ENCODE measurements at places on chromosomes 3 and 15. TPM values are rescaled to one million over a fixed set of nuclear protein-coding genes. Genes with fewer than 3 reads are reported as not detected.

- no peaks in the 10 kb centered on the region for H3K4me1 ChIP-seq
- DNase-seq = peak; percentile 79
- no peaks in the 10 kb centered on the region for H3K36me3 ChIP-seq
- H3K4me3 ChIP-seq = no peak overlapping the region
- H3K27ac ChIP-seq = no peak overlapping the region
- H3K27me3 ChIP-seq = no peaks in the 10 kb centered on the region
Measured at GRCh38 chr3:127970966-127971592, 56.0 kb downstream of the KBTBD12 start.

DNA sequence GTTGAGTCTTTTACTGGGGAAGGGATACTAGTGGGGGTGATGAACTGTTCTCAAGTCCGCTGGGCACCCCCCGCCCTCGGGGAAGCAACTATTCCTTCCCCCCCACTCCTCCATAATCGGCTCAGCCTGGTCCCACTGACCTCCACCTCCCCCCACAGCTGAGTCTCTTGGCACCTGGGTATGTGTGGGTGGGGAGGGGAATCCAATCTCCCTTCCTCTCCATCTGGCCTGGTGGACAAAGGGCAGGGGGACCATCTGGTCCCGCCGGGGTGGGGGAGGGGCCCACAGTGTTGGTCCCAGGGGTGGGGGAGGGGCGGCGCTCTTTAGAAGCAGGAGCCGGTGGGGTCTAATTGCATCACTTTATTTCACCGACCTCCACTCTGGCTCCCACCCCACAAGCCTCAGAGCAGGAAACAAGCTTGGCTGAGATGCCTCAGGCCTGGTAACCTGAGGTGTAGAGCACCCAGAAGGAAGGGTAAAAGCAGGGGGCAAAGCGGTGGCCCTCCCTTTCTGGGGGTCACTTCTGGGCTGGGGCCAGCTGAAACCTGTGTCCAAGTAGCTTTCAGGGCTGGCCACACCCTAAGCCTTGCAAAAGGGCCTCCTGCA is 1.0 kb upstream of the PCBP4 start:
- H3K36me3 ChIP-seq = no peaks in the 10 kb centered on the region
- H3K27me3 ChIP-seq = peaks cover 9% of the 10 kb centered on the region
- peaks cover 37% of the 10 kb centered on the region for H3K4me1 ChIP-seq
- peak overlapping the region; percentile 95 for H3K4me3 ChIP-seq
- peak; percentile 94 for DNase-seq

DNA sequence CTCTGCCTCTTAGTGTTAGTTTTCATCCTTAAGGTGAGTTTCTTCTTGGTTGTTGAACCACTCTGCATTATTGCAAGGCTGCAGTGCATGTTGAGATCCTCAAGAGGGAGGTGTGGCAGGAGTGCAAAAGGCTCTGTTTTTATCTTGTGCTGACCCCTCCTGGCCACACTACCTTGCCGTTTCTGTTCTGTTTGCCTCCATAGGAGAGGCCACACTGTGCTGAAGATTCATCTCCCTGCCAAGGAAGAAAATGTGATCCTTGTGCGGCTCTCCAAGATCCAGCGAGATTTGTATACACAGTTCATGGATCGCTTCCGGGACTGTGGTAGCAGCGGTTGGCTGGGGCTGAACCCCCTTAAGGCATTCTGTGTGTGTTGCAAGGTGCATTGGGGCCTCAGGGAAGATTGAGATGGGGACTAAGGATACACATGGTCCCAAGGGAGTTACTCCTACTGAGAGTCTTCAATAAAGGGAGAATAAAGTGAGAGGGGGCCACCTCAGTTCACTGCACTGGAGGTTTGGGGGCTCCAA is 33.0 kb upstream of the TEX264 start:
- no peaks in the 10 kb centered on the region for H3K4me1 ChIP-seq
- DNase-seq = peak; percentile 92
- no peak overlapping the region for H3K4me3 ChIP-seq

DNA sequence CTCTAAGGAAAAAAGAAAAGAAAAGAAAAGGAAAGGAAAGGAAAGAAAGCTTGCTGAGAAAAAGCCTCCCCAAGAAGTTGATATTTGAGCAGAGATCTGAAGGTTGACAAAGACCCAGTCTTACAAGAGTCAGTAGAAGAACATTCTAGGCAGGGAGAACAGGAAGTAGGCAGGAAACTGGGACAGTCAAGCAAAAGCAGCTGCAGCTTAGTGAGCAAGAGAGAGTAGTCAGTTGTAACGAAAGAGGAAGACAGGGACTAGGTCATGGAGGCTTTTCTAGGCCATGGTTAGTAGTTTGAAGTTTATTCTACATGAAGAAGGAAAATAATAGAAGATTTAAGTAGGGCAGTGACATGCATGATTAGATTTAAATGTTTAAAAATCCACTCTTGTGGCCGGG is 31.8 kb upstream of the KLHL6 start:
- peaks cover 18% of the 10 kb centered on the region for H3K4me1 ChIP-seq
- H3K27ac ChIP-seq = no peak overlapping the region
- no peak overlapping the region for H3K4me3 ChIP-seq
- no peak for DNase-seq
- H3K27me3 ChIP-seq = no peaks in the 10 kb centered on the region

- H3K4me3 ChIP-seq = no peak overlapping the region
- no peaks in the 10 kb centered on the region for H3K4me1 ChIP-seq
- DNase-seq = no peak
- peaks cover 4% of the 10 kb centered on the region for H3K36me3 ChIP-seq
- H3K27ac ChIP-seq = no peak overlapping the region
- H3K27me3 ChIP-seq = no peaks in the 10 kb centered on the region
Measured at GRCh38 chr3:138569090-138569489, 25.0 kb downstream of the CEP70 start.

DNA sequence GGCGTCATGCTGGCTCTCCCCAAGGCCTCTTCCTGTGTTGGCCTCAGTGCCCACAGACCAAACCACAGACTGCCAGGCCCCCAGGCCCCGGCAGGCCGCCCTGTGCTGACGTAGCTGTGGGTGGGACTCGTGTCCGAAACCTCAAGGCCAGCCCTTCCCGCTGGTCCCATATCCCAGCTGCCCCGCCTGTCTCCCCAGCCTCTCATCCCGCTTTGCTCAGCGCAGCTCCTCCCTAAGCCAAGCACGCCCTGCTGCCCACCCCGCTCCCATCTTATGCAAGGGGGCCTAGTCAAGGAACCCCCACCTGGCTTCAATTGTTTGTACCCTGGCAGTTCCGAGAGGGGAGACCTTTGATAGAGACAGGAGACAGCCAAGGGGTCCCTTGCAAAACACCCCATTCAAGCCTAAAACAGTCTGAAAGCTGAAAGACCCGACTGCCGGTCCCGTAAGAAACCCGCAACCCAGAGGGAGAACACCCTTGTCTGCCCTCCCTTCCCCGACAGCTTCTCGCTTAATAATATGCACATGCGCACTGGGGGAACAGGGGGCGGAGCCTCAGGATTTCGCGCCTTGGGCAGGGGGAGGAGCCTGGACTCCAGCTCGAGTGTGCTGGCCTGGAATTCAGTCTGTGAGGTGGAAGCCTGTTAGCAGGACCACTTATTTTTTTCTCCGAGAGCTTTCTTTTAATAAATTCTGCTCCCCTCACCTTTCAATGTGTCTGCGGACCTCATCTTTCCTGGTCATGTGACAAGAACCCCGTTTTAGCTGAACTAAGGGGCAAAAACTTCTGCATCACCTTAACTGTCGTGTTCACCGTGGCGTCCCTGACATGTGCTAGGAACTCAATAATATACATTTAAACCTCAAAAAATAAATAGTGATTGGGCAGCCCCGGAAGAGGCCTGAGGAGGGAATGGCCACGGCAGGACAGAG is 17.2 kb downstream of the TNFAIP8L3 start:
- peaks cover 12% of the 10 kb centered on the region for H3K4me1 ChIP-seq
- peak overlapping the region; percentile 55 for H3K4me3 ChIP-seq
- no peaks in the 10 kb centered on the region for H3K36me3 ChIP-seq
- peak; percentile 96 for DNase-seq
- H3K27me3 ChIP-seq = no peaks in the 10 kb centered on the region
- peak overlapping the region; percentile 97 for H3K27ac ChIP-seq

GRCh38 chr15:39641191-39641889 is 60.5 kb downstream of the THBS1 start:
- peak; percentile 8 for DNase-seq
- no peaks in the 10 kb centered on the region for H3K36me3 ChIP-seq
- H3K4me1 ChIP-seq = no peaks in the 10 kb centered on the region
- no peak overlapping the region for H3K4me3 ChIP-seq
- no peak overlapping the region for H3K27ac ChIP-seq
- no peaks in the 10 kb centered on the region for H3K27me3 ChIP-seq

- H3K4me1 ChIP-seq = no peaks in the 10 kb centered on the region
- no peaks in the 10 kb centered on the region for H3K36me3 ChIP-seq
- H3K27ac ChIP-seq = no peak overlapping the region
- no peak overlapping the region for H3K4me3 ChIP-seq
Measured at GRCh38 chr15:25939122-25939521, 76.0 kb upstream of the ATP10A start.

DNA sequence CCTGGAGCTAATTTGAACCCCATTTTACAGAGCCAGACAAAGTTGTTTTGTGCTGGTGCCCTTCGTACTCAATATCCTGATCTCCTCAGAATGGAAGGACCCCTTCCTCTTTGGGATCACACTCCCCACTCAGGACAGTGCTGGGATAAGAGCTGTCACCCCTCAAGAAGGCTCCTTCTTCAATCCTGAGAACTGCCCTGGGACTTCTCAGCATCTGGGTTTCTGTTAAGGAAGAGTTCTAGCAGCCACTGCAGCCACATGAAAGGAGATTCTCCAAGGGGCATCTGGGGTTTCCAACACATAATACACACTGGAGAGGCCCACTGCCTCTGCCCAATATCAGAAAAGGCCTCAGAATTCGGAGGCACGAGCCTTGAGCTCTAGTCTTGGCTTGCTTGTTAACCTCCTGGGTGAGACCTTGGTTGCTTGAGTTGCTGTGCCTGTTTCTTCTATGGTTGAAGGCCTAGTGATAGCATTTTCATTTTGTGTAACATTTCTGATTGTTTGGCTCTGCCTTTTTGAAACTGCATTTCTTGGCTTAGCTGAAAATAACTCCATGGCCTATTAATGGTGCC is 78.8 kb upstream of the NMNAT3 start:
- no peaks in the 10 kb centered on the region for H3K4me1 ChIP-seq
- H3K27me3 ChIP-seq = no peaks in the 10 kb centered on the region
- no peak overlapping the region for H3K4me3 ChIP-seq
- DNase-seq = no peak
- no peaks in the 10 kb centered on the region for H3K36me3 ChIP-seq
- no peak overlapping the region for H3K27ac ChIP-seq

GRCh38 chr3:186966406-186966805 is 36.1 kb downstream of the ST6GAL1 start:
- H3K36me3 ChIP-seq = no peaks in the 10 kb centered on the region
- H3K27me3 ChIP-seq = no peaks in the 10 kb centered on the region
- no peak overlapping the region for H3K4me3 ChIP-seq
- DNase-seq = no peak
- peak overlapping the region; percentile 95 for H3K27ac ChIP-seq

GRCh38 chr3:102533784-102534183 is 99.0 kb downstream of the ZPLD1 start:
- H3K4me1 ChIP-seq = no peaks in the 10 kb centered on the region

DNA sequence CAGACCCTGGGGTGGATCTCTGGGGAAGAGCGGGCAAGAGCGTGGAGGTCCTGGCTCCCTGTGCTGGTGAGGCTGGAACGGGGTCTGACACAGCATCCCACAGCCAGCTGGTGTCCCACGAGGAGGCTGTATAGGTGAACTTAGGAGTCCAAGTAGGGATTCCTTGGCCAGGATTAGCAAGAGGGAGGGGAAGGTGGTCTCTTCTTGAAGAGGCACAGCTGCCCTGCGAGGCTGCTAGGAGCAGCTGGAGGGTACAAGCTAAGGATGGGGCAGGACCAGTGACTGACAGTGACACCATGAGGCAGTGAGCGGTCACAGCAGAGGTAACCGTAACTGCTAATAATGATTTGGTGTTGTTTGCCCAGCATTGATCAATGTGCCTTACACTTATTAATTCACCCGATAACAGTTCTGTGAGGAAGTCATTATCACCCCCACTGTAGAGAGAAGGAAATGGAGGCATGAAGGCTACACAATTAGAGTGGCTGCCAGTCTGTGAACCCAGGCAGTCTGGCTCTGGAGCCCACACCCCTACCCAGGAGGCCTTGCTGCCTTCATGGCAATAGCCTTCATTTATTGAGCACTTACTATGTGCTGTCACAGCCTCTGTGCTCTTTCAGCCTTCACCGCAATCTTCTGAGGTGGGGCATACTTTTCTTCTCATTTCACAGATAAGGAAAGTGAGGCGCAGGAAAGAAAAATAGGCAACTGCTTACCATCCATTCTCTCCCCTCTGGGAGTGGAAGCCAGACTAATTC is 59.4 kb downstream of the TMEM44 start:
- no peaks in the 10 kb centered on the region for H3K4me1 ChIP-seq
- no peak overlapping the region for H3K4me3 ChIP-seq
- H3K27me3 ChIP-seq = 0 out of 2 replicates have a peak, but pooled peaks cover 3% of the 10 kb centered on the region

DNA sequence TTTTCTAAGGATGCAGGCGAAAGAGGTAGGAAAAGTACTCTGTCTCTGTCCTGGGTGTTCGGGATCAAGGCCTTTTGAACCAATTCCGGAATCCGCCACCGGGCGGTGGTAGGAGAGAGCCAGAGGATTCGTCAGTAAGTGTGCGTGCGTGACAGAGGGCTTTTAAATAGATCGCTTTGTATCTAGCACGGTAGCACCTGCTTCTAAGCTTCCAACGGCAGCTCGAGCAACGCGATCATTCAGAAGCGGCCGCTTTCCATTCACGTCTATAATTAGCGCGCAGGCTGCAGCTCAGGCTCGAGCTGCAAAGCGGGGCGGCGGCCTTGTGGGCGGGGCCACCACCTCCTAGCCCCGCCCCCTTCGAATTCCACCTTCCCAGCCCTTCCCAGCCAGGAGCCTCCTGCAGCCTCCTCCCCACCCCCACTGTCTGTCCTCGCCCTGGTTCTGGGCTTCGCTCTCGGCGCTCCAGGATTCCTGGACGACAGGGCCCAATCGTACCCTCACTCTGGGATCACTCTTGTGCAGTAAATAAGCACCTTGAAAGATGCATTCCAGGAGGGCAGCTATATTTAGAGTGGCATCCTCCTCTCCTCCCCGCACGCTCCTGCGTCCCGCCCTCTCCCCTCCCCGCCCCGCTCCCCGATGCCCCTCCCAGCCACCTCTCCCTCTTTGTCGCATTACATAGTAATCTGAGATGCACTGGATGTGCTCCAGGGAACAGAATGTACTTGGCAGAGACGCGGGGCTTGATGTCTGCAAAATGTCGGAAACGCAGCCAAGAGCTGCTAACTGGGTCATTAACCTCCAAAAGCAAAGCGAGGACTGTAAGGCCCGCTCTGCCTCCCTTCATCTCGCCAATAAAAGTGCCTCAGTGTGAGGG is 224.1 kb upstream of the TPRG1 start:
- H3K27me3 ChIP-seq = no peaks in the 10 kb centered on the region
- peak overlapping the region; percentile 98 for H3K27ac ChIP-seq
- peak overlapping the region; percentile 72 for H3K4me3 ChIP-seq
- DNase-seq = peak; percentile 94
- H3K36me3 ChIP-seq = no peaks in the 10 kb centered on the region

Gene MEX3B
- total RNA-seq = 15.7 TPM

Gene SLC12A1
- 0.19 TPM for total RNA-seq

Gene ANKRD34C
- not detected for total RNA-seq

Gene CHST13
- 8.4 TPM for total RNA-seq

All from GM23338 (cell line).